ENCODE measurements at places on chromosomes 4 and X.

- no peak for DNase-seq
These were observed 132.1 kb upstream of the ADGRL3 start for GRCh38 chr4:61068060-61068459.

DNA sequence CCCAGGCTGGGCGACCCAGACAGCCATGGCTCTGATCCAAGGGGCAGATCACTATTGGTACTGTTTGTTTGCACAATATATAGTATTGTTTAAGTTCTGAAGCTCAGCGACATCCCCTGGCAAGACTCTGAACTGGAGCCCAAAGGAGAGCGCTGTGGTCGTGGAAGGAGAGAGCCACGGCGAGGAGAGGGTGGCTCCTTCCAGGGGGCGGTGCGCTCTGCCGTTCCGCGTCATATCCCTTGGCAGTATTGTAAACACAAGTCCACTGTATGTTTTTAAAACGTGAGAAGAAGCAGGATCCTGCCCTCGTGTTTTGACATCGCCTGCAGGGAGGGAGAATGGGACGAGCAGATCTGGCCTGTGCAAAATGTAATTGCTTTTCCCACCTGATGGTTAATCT, 185.5 kb downstream of the RAB28 start:
- no peak for DNase-seq

DNA sequence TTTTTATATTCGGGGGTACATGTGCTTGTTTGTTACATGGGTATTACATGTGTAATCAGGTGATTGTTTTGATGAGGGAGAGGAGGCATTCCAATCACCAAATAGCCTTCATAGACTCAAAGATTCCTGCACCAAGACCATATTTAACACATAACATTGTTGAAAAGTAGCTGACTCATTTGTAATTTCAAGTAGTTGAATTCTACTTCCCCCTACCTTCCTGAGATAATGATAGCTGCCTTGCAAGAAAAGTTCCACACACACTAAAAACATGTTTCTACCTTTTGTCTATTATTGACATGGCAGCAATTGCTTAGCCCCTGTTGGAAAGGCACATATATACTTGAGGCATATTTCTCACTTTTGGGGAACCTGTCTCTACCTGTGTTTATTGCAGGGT, 16.1 kb downstream of the PGAM4 start:
- DNase-seq: no peak

- DNase-seq: no peak
These were observed 326.9 kb upstream of the SLIT2 start for GRCh38 chr4:19924761-19925160.

GRCh38 chrX:37541991-37542390, 29.5 kb upstream of the LANCL3 start:
- DNase-seq: no peak
